Brain (organoid and tissue), 16 donors: ENCODE measurements at places on chromosomes 5 and 9.

DNA sequence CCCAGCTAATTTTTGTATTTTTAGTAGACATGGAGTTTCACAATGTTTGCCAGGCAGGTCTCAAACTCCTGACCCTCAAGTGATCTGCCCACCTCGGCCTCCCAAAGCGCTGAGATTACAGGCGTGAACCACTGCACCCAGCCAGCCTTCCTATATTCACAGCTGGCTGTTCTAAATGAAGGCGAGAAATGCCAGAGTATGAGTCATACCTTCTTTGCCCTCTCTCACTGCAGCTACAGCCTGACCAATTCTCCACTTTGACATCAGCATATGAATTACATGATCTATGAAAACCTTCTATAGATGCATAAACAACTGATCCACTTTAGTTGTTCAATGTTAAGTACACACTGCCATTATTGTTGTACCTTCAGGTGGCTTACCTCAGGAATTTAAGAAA is 14.5 kb downstream of the APTX start:
- no peak for DNase-seq

GRCh38 chr5:166127766-166128570 is 2163.5 kb upstream of the WWC1 start:
- no peak for DNase-seq

DNA sequence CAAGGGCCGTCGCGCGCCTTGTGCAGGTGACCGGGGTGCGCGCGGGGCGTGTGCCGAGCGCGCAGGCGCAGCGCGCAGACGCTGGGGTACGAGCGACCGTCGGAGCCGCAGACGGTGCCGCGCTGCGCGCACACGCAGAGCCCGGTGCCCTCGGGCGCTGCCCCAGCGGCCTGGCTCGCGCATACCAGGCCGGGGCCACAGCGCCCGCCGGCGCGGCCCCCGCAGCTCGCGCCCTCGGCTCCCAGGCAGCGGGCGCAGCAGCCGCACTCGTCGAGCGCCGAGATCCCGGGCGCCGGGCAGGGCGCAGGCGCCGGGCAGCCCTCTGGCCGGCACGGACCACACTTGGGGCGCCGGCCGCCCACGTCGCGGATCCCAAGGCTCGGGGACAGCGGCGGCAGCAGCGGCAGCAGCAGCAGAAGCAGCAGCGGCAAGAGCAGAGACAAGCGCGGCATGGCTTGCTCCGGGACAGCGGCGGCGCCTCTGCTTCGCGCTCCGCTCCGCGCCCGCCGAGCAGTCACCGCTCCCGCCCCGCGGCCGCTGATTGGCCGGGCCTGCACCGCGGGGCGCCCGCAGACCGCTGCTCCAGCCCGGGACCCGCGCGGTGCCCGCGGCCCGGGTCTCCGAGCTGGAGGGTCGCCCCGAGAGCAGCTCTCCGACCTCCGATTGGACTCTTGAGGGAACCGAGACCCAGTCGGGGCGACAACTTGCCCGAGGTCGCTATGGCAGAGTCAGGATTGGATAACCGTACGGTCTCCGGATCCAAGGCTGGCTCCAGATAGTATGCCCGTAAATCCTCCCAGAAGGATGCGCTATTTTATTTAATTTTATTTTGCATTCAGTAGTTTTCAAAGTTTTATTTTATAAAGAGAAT is at the start of gene IGFBPL1:
Gene IGFBPL1, minus strand, starts transcription at position 482 of the 871 bp plus-strand sequence. Its CDS starts 30 bp downstream, at position 452.
- DNase-seq: peak; percentile 86

DNA sequence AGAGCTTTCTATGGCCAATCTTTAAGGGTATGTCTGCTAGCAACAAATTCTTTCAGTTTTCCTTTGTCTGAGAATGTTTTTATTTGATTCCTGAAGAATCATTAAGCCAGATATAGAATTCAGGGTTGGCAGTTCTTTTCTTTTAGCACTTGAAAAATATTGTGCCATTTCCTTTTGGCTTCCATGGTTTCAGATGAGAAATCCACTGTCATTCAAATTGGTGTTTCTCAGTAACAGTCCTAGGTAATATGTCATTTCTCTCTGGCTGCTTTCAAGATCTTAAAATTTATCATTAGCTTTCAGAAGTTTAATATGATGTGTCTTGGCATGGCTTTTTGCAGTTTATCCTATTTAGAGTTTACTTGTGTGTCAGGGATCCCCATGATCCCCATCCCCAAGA is 67.7 kb downstream of the TEX10 start:
- no peak for DNase-seq

DNA sequence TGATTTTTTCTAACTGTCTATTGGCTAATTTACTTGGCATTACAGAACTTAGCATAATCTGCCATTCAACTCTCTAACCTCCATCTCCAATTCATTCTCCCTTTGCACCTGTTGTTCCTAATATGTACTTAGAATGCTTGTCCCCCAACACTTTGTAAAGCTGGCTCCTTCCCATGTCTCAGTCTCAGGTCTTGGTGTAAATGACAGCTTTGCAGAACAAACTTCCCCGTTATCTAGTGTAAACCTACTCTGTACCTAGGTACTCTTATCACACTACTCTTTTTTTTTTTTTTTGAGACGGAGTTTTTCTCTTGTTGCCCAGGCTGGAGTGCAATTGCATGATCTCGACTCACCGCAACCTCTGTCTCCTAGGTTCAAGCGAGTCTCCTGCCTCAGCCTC is 77.2 kb upstream of the CTNNA1 start:
- no peak for DNase-seq

DNA sequence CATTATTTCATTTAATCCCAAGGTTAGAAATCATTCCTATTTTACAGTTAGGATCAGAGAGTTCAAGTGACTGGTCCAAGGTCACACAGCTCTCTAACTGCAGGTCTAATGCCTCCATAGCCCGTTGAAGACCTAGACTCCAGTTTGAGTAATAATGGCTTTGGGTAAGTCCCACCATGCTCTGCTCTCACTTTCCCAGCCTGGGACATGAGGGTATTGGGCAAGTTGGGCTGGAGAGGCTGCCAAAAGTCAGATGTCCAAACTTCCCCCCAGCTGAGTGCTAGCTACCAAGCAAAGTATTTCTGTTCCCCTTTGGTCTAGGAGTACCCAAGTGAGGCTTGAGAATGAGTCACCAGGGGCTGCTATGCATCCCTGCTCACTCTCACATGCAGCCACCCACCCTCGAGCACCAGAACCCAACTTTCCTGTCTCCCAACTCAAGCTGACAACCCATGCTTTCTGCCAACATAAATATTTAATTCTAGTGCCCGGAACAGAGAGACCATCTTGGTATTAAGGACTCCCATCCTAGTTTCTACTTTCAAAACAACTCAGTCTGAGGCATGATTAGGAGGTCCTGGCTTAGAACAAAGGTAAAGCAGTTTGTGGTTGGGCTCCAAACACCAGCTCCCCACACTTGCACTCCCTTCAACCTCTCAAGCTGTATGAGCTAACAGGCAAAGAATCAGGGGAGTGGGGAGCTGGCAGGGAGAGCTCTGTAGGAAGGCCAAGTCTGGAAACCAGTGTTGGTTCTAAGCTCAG is 236.5 kb upstream of the TRIM32 start:
- DNase-seq: no peak

DNA sequence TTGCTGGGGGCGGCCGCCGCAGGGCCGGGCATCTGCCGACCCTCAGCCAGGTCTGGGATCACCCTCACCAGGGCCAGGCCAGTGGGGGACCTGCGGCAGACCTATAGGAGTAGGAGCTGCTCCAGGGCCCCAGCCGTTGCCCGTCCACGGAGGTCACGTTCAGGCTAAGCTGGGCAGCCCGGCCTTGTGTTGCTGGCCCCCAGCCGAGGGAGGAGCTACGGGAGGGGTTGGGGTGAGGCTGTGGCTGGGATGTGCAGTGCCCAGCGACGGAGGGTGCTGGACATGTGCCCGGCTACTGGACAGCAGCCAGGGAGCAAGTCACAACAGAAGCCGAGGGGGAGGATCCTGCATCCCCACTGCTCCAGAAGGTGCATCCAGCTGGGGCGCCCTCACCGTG is 39.6 kb upstream of the SLC6A19 start:
- DNase-seq: peak; percentile 79

GRCh38 chr9:123346026-123346425 is 10.0 kb upstream of the CRB2 start:
- no peak for DNase-seq

GRCh38 chr5:43412644-43413043 is 453 bp upstream of the CCL28 start:
- DNase-seq: no peak

DNA sequence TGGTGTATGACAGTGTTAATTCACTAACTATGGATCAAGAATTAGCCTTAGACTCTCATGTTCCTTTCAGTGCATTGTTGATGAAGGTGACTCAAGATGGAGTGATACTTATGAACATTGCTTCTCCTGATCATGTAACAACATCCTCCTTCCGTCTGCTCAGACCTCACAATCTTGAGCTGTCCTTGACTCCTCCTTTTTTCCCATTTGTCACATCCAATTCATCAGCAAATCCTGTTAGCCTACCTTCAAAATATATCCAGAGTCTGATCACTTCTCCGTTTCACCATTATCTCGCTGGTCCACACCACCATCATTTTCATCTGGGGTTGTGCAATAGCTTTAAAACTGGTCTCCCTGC is 9.2 kb upstream of the SEMA6A start:
- no peak for DNase-seq

DNA sequence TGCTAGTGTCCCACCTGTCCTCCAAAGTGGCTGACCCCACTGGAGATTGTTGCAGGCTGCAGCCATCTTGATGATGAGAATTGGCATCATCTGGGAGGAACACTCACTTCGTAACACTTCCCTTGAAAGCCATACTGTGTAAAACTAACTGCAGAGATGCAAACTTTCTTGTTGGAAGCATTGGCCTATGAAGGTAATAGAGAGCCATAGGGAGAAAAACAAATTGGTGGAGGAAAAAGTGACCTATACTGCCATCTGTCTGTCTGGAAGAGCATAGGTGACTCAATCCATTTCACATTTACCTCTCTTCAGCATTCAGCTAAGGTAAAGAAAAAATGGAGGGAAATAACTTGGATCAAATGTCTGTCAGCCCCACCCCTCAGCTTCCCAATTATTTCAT is 473.4 kb downstream of the NTRK2 start:
- no peak for DNase-seq

DNA sequence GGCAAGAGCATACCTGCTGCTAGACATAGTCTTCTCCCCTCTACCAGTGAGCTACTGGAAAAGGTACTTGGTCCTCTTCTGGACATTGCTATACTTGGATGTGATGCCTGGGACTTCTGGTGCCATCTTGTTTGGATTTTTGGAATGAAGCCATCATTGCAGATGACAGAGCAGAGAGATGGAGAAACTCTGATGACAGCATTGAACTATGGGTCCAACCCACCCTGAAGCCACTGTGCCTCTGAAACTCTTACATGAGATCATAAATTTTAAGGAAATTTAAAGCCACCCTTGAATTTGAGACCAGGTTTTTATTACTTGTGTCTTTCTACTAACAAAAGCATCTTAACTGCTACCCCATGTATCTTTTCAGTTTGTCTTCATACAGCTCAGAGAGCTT is 151.1 kb upstream of the SMIM23 start:
- DNase-seq: no peak

- DNase-seq: peak; percentile 3
These were observed 174.9 kb upstream of the PAPPA start for GRCh38 chr9:115978659-115979096.

- DNase-seq: no peak
These were observed 515 bp downstream of the UTP15 start for GRCh38 chr5:73565969-73566547.

DNA sequence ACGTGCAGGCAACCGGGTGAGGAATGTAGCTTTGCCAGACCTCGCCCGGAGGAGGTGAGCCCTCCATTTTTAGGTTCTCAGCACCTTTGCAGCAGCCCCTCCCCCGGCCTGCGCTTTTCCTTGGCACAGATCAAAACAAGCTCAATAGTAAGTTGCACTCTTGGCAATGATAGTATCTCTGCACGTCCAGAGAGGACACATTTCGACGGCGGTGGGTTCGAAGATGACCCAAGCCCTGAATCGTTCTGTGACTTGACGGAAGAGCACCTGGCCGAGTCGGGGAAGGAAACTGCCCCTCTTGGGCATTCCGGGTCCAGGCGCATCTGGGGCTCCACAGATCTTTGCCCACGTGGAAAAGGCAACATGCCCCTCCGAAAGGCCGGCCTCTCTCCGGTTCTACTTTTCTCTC is 904 bp downstream of the GDNF start:
- no peak for DNase-seq

GRCh38 chr5:80763211-80763610 is 108.4 kb upstream of the DHFR start:
- no peak for DNase-seq

DNA sequence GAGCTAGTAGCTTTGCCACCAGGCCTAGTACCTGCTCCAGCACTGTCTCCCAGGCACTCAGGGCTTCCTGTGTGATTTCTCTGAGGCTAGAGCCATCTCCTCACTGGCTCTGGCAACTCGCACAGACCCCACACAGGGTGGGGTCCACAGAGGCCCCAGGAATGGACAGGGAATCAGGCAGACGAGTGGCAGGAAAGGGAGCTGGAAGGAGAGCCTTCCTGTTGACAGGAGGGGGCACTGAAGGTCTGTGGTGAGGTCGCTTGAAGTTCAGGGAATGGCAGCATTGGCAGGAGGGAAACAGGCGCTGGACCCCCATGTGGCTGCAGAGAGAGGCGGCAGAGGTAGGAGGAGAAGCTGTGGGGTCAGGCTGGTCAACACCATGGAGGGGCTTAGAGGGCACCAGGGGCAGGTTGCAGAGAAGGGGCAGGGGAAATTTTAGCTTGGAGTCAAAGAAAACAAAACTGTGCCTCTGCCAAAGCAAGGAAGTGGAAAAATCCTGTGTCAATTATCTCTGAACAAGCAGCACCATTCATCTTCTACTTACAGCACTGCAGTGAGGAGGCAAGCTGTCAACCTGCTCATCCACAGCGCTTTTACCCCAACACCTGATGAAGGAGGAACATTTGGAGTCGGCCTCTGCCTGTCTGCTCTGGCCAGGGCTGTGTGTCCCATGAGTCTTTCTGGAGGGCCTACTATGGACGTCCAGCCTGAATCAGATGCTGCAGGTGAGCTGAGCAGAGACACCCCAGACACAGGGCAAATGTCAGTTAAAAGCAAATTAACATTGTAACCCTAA is 270.2 kb downstream of the FSTL4 start:
- no peak for DNase-seq

DNA sequence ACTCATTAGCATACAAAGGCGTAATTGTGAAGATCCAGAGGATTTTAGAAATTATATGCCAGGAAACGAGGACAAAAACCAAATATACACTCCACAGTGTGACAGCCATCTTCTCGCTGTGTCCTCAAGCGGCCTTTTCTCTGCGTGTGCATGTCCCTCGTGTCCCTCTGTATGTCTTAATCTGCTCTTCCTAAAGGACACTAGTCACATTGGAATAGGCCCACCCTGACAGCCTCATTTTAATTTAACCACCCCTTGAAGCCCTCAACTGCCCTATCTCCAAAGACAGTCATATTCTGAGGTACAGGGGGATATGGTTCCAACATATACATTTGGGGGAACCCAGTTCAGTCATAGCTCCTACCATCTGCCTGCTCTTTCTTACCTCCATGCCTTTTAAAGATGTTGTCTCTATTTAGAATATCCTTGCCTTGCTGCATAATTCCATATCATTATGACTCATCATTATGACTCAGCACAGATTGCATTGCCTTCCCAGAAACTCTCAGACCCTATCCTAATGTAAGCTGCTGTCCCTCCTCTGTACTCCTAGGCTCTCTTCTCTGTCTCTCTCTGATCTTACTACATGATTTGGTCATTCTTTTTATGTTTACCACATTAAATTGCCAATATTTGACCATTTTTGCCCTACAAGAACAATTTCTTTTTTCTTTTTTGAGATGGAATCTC is 210.9 kb downstream of the AOPEP start:
- no peak for DNase-seq

GRCh38 chr5:73812457-73812856 is 186.5 kb downstream of the ARHGEF28 start:
- DNase-seq: peak; percentile 46
